Anterior cingulate cortex (tissue), 58 donors: ENCODE measurements at places on chromosomes 2 and 18.

DNA sequence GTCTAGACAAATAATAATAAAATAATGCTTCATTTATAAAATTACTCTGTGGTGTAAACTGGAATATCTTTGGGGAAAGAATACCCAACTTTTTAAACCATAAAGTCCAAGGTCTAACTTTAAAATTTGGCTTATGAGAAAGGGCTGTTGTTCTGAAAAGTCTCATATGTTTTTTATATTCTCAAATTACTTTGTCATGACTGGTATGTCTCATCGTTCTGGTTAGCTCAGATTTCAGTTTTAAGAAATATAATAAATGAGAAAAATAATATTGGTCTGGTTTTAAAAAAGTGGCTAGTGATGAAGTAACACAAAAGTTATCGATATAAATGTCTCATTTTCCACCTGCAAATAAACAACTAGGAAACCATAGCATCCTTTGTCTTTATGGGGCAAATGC is 1658.1 kb downstream of the LRP1B start:
- no peak for DNase-seq

DNA sequence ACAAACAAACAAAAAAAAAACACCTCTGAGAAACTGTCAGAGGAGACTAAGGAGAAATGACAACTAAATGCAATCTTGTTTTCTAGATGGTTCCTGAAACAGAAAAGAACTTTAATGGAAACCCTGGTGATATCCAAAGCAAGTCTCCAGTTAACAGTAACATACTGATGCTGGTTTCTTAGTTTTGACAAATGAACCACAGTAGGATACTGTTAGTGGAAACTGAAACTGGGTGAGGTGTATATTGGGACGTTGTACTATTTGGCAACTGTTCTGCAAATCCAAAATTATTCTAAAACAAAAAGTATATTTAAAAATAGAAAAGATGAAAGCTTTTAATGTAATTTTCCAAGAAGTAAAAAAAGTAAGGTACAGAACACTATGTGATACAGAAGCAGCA is 11.4 kb downstream of the SESTD1 start:
- no peak for DNase-seq

DNA sequence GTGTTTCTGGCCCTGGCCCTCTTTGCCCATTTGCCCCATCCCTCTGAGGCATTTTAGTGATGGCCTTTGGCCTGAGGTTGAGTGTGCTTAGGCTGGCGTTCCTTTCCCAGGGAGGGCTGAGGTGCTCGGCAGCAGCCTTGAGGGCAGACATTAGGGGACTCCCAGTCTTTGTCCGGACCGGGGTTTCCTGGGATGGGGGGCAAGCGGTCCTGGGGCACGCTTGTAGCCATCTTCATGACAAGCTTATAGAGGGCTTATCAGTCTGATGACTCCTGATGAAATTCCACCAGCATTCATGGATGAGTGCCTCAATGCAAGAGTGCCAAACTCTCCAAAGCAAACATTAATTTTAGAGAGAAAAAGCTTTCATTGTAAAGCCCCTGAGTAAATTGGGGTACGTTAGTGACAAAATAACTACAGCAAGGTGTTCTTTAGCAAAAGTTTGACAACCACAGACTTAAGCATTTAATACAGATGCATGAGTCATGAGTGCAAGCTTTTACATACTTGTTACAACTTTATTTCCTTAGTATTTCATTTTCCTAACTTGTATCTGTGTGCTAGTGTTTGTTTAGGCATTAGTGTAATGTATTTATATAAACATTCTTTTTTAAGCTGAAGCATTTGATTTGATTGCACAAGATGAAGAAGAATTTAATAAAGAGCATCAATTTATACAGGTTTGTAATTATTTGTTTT is 45.6 kb downstream of the CEP192 start:
- no peak for DNase-seq

GRCh38 chr18:63788447-63789096 is 13.4 kb downstream of the SERPINB7 start:
- DNase-seq: no peak

DNA sequence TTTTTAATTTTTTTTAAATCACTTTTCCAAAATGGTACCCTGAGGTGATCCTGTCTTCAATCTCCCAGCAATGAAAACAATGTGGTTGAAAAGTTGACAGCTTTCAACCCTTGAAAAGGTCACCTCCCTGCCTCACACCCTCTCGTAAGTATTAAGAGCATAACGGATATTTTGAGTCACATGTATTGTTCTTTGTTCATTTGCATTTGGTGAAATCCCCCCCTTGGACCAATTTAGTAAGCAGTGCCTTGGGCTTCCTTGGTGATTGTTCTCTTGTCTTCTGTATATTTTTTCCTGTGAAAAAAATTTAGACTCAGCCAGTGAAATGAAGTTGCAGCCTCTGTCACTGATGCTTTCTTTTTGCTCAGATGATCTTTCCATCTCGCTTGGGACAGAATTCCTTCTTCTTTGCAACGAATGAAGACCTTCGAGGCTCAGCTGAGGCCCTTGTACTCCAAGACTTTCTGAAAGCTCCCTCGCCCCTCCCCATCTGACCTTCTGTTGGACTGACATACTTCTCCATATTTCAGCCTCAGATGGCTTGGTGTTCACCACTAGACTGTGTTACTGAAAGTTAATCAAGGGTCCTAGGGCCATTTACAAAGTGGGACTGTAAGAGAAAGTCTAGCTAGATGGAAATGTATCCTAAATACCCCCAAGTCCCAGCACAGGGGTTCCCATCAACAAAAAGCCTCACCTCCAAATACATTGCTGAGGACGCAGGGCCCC is 158.4 kb downstream of the BCL2 start:
- DNase-seq: no peak
